Amniotic epithelial cell (primary cell): ENCODE measurements at places on chromosomes 5 and 9.
A peak's percentile ranks its signal among the peaks of the same experiment; 100 is the strongest.

DNA sequence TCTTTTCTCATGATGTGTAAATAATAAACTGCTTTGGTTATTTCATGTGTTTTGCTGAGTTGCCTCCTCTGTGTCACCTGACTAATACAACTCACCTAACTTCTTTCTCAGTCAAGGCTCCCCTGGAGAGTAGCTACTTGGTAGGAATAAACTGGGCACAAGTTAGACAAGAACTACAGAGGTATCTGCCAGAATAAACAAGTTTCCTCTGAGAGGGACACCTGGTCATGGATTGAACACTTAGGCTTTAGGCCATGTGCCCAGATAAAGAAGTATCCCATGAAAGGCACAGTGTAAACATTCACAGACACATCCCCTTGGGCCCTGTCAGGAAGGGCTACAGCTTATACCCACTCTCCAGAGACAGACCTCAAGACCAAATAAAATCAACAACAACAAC, 532.5 kb downstream of the KIF4B start:
- no peak for DNase-seq

DNA sequence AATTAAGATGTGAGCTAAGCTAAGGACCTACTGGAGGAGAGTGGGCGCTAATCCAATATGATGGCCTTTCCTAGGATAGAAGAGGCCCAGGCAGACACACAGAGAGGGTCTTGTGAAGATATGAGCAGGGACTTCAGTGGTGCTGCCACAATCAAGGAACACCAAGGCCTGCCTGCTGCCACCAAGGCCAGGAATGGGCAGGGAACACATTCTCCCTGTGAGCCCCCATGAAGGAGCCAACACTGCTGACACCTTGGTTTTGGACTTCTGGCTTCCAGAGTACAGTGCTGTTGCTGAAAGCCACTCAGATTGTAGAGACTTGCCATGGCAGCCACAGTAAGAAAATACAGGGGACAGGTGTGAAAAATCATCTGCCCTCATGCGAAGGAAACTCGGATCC, 73.1 kb upstream of the IRX1 start:
- DNase-seq, result no peak

DNA sequence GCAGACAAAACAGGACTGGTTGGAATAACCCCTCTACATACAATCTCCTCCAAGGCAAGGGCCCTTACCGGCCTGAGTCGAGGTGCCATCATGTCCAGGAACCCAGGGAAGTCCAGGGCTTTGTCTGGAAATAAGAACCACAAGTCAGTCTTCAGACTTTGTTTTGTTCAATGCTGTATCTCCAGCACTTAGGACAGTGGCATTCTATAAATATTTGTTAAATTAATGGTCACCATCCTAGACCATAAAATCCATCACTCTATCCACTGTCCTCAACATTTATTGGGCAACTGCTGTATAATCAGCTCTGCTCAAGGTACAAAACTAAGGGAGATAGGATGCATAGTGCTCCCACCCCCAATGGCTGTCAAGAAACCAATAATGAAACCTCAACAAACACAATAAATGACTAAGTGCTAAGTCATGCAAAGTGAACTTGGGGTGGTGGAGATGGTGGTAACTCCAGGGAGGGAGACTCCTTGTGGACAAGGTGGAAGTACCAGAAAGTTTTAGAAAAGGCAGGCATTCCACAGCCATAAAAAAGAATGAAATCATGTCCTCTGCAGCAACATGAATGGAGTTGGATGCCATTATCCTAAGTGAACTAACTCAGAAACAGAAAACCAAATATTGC, 5.0 kb downstream of the RELL2 start:
- peak; percentile 68 for DNase-seq

DNA sequence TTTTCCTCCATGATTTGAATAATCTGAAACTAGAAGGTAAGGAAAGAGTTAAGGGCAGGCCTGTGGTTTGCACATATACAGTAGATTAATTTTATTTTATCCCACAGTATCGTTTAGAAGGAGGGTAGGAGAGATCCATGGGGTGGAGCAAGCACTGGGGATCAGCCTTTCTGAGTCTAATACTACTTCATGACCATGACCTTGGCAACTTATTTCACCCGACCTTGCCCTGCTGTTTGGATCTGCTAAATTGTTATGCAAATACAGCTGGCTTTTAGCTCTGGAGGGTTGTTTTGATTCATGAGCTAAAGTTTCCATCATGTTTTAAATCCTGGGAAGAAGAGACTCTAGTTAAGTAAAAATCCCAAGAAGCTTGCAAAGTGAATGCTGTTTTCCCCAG, 864 bp upstream of the GRIN3A start:
- DNase-seq, result no peak

- no peak for DNase-seq
These were observed 59.7 kb upstream of the GARNL3 start for GRCh38 chr9:127204771-127205470.

DNA sequence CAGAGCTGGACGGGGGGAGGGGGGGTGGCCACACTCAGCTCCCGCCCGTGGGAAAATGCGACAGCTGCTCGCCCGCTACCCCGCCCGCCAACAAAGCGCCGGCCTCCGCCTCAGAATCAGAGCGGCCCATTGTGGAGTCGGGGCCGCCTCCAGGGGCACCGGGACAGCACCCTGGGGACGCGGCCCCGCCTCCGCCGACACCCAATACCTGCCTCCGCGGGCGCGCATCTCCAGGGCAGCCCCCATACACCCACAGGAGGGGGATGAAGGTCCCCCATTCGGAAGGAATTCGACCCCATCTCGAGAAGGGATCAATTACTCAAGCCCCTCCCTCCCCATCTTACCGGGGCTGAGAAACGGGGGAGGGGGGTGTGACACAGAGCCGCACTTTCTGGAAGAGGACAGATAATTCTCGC, 1.3 kb downstream of the NOTCH1 start:
- no peak for DNase-seq

DNA sequence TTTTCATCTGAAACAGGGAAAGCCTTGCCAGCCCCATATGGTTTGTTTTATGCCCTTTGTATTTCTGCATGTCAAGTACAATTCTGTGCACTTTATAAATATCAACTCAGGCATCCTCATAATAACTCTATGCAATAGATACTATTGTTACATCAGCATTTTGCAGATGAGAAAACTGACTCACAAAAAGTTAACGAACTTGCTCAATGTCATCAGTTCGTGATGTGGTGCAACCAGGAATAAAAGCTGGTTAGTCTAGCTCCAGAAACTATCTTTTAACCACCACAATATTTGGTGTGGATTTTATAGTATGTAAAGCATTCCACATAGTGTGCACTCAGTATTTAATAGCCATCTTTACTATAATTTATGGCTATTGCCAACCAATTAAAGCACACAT, 134.9 kb downstream of the MRPS30 start:
- DNase-seq, result no peak

DNA sequence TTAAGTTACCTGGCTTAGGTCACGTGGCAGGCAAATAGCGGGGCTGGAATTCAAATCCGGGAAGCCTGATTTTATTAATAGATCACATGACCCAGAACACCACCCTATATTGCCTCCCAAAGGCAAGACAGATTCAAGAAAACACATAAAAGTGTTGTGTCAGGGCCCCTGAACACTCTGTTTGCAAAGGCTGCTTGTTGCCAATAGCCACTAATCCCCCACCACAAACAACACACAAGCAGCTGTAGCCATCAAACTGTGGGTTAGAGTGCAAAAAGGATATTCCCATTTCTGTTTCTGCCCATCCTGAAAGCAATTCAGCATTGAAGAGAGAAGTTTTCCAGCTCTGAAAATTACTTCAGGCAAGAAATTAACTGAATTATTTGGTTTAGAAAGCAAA, 358.9 kb upstream of the RFX3 start:
- DNase-seq, result no peak

DNA sequence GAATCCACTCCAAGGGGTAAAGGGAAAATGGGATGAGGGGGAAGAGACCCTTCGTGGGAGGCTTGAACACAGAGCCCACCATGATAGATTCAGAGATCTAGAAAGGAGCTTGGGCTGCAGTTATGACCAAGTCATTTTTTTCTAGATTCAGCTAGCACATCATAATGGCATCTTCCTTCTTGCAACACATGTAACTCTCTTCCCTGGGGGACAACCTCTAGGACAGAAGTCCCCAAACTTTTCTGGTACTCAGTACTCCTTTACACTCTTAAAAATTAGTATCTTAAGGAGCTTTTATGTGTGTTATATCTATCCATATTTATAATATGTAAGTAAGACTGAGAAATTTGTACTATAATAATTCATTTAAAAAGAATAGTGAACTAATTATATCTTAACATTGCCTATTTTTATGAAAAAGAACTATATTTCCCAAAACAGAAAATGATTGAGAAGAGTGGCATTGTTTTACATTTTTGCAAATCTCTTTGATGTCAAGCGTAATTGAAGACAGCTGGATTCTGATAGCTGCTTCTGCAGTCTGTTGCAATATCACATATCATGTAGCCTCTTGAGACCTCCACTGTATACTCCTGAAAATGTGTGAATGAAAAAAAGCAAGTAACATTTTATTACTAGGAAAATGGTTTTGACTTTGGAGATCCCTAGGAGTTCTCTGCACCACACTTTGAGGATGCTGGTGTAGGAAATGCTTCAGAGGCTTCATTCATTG, 875 bp downstream of the ACO1 start:
- peak; percentile 40 for DNase-seq

- peak; percentile 86 for DNase-seq
These were observed 15.5 kb upstream of the LOX start for GRCh38 chr5:122093415-122094180.

GRCh38 chr5:115484368-115484767, 60.2 kb downstream of the FEM1C start:
- no peak for DNase-seq

DNA sequence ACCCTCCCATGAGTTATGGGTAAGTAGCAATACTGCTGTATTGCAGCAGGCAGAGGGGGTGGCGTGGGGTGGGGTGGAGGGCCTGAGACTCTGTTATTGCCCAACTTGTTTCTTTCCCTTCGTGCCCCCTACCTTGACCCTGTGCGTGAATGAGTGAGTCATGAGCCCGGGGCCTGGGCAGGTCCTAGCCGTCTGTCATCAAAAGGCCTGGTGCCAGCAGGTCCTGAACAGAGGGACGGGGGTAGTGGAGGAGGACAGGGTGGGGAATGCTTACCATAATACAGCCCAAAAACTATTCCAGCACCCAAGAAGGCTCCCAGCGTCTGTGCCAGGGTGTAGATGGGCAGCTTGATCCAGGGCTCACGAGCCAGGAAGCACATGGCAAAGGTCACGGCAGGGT, 4.3 kb downstream of the AQP3 start:
- DNase-seq, result peak; percentile 47

- no peak for DNase-seq
These were observed 1258.0 kb upstream of the CDH9 start for GRCh38 chr5:28296254-28297013.

DNA sequence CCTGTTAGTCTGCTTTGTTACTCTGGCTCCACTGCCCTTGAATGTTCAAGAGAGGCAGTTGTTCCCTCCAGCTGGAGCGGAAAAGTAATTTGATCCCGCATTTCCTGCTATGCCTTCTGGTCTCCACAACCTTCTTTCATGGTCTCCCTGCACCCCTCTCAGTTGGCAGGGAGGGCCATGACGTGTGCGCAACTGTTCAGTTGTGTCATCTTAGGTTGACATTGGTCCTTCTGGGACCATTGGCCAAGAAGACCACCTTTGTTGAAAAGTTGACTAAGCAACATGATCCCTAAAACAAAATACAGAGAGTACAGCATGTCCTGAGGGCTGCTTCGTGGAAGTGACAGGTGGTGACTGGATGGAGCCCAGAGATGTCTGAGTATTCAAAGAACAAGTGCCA, 192.5 kb upstream of the TUT7 start:
- DNase-seq, result no peak

DNA sequence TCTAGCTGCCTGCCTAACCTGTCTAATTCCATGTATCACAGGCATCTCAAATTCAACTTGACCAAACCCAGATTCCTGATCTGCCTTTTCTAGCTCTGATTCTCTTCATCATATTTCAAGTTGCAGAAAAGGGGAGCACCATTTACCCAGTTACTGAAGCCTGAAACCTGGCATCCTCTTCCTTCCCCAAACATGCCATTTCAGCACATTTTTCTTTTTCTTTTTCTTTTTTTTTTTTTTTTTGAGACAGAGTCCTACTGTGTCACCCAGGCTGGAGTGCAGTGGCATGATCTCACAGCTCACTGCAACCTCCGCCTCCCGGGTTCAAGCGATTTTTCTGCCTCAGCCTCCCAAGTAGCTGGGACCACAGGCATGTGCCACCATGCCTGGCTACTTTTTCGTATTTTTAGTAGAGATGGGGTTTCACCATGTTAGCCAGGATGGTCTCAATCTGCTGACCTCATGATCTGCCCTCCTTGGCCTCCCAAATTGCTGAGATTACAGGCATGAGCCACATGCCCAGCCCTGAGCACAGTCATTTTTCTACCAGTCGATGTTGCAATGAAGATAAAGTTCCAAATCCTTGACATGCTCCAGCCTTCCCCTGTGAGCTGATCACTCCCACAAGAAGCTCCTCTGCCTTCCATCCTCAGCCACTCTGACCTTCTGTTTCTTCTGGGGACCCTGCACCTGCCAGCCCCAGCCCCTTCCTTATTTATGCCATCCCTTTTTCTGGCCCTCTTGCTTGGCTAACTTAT, 32.2 kb downstream of the ACER2 start:
- DNase-seq, result peak; percentile 84

GRCh38 chr9:137066096-137066861, 4.1 kb downstream of the SAPCD2 start:
- DNase-seq, result no peak

DNA sequence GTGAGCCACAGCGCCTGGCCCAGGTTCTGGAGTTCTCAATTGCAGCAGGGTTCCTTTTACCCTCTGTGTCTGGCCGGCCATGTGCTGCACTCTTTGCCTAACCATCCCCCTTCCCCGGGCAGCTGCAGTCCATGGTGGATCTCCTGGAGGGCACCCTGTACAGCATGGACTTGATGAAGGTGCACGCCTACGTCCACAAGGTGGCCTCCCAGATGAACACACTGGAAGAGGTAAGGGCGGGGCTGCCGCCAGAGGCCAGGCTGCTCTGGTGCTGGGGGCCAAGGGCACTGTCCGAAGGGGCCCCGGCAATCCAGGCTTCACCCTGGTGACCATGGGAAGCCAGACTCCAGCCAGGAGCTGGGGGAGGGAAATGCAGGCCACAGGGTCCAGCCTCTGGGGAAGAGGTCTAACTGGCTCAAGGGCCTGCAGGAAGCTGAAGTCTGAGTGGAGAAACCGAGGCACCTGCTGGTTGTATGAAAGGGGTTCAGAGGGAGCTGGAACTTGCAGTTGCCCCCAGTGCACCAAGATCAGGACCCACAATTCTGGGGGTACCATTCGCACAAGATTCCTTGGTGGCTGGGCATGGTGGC, 18.1 kb downstream of the OLFML2A start:
- no peak for DNase-seq

DNA sequence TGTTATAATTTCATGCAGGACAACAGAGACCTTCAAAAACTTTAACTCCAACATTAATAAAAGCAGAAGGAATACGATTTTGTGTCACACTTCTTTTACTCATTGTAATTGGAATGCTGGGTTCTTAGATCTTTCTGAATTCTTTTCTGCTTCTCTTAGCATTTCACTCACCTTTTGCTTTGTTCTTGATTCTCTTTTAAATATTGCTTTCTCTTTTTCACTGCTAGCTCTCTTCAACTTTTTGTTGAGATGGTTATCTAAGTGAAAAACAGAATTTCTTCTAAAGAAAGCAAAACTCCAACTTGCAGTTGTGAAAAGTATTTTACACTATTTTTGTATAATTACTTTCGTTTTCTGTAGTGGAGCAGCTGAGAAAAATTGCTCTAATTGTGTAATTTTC, 212.6 kb upstream of the KIF2A start:
- DNase-seq, result no peak

GRCh38 chr5:171094356-171094755, 214.7 kb upstream of the TLX3 start:
- no peak for DNase-seq
